ENCODE measurements at places on chromosomes 4 and X. TPM values are rescaled to one million over a fixed set of nuclear protein-coding genes. Genes with fewer than 3 reads are reported as not detected.

GRCh38 chr4:91032725-91033445 is 905.7 kb downstream of the CCSER1 start:
- no peak for DNase-seq

DNA sequence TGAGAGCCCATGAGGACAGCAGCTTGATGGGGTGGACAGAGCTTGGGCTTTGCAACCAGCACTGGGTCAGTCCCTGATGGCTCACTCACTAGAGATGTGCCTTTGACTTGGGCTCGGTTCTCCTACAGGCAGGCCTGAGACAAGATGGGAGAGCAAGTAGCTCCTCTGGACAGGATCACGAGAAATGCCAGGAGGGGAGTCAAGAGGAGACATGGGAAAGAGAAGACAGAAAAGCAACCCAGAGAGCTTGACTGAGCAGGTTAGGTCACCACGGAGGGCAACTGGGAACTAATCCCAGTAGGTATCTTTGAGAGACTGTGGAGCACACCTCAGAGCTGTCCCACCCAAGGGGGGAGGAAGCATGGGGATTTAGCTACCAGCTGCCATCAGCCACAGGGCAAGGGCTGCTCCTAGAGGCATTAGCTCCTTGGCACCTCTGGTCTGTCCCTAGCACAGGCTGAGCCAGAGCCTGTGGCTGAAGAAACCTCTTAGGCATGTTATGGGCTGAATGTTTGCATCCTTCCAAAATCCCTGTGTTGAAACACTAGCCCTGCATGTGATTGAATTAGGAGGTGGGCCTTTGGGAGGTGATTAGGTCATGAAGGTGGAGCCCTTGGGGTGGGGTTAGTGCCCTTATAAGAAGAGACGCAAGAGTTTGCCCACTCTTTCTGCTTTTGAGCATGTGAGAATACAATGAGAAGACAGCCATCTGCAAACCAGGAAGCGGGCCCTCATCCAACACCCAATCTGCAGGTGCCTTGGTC is 145.6 kb downstream of the SMIM20 start:
- DNase-seq = no peak

NXF3 gene
- total RNA-seq = not detected

GRCh38 chr4:134935320-134935719 is 733.7 kb upstream of the PABPC4L start:
- DNase-seq = no peak

DNA sequence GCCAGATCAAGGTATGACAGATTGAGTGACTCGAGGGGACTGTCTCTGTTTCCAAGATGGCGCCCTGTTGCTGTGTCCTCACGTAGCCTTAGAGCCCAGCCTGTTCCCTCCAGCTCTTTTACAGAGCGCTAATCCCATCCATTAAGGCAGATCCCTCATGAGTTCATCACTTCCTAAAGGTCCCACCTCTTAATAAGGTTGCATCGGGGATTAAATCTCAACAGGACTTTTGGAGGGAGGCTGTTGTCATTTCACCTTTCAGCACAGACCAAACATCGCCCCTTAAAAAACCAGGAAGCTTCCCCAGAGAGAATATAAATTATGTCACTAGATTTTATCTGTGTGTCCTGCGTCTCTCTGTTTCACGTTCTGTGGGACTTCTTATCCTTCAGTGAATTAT is 32.6 kb upstream of the DHRSX start:
- DNase-seq = no peak

DNA sequence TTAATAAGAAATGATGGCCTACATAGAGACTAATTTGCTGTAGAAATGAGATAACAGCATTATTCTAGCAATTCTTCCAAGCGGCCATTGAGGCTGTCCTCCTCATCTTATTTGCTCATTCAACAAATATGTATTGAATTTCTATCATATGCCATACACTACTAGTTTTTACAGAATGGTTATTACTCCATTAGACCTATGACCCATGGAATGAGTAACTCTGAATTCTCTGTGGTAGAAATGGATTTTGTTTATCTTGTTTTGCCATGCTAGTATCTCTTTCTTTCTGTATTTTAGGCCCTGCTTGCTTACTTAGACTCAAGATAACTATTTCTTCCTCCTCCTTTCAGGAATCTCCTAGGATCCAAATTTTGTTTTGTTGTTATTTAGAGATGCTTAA is 103.5 kb downstream of the RPA4 start:
- peak; percentile 75 for DNase-seq

PLAC8 gene
- not detected for total RNA-seq

- DNase-seq = no peak
Measured at GRCh38 chrX:68835468-68835867, 6.6 kb downstream of the EFNB1 start.

DNA sequence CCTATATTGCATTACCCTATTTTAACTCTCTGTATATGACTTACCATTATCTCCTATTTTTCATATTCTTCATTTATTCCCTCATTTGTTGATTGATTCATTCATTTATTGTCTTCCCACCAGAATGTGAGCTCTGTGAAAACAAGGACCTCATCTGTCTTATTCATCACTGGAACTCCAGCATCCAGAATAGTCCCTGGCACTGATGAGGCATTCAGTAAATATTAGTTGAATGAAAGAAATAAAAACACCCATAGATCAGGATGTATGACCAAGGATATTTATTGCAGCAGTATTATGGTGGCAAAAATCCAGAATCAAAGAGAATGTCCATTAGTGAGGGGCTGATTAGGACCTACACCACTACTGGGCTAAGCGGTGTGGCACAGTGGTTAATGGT is 164.9 kb downstream of the SPRY1 start:
- no peak for DNase-seq

DNA sequence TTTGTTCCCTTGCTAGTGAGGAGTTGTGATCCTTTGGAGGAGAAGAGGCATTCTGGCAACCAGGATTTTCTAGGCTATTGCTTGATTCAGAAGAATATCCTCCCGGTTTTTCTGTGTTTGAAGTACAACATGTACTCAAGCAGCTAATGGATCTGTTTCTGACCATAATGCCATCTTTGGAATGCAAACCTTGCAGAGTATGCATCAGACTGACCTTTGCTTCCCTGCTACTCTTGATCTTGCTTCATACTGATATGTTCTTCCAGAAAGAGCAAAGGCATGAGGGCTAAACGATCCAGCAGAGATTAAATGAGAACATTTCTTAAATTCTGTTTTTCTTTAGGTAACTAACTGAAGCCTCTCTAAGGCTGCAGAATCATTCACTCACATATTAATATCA is 265.4 kb upstream of the SLC7A11 start:
- DNase-seq = peak; percentile 69

All from IMR-90 (cell line).